ENCODE measurements at places on chromosomes 2 and 18. TPM values are rescaled to one million over a fixed set of nuclear protein-coding genes. Genes with fewer than 3 reads are reported as not detected.

- DNase-seq = no peak
These were observed 285.4 kb downstream of the NRXN1 start for GRCh38 chr2:50746526-50746925.

DNA sequence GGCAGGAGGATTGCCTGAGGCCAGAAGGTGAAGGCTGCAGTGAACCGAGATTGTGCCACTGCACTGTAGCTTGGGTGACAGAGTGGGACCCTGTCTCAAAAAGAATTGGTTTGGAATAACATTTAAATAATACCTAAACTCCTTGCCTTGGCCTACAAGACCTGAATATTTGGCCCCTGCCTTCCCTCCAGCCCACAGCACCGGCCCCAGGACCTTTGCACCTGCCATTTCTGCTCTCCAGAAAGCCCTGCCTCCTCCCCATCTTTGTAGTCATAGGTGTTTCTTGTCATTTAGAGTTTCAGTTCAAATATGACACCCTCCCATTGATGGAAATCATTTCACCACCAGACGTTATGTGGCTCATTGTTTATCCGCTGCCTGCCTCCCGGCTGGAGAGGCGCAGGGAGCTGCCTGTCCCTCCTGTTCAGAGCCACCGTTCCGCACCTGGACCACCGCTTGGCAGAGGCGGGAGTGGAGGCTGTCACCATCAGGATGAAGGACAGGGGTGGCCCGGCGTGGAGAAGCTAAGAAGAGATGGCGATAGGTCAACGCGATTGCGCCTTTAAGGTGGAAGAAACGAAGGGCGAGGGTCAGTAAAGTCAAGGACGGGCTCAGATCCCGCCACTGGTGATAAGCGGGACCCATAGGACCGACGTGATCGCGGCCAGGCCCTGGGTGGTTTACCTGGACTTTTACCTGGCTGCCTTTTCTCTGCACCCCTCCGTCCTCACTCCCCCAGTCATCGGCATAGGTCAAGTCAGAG is 638 bp upstream of the LPIN1 start:
- DNase-seq = no peak

GRCh38 chr2:182912518-182912915 is 46.1 kb upstream of the FRZB start:
- no peak for DNase-seq

DDX18 gene
- 39.9 TPM for total RNA-seq

UPP2 gene
- 0.14 TPM for total RNA-seq

FHOD3 gene
- total RNA-seq = 45.0 TPM

GPBAR1 gene
- 0.22 TPM for total RNA-seq

FSHR gene
- not detected for total RNA-seq

MTCL1 gene
- 0.83 TPM for total RNA-seq
